GM03348 (cell line): ENCODE measurements at places on chromosomes 3 and 15.

GRCh38 chr3:134356411-134357040 lies 17.7 kb downstream of the AMOTL2 start:
- no peak for DNase-seq

- peak; percentile 72 for DNase-seq
These were observed 6.0 kb downstream of the MUC13 start for GRCh38 chr3:124928333-124929202.

DNA sequence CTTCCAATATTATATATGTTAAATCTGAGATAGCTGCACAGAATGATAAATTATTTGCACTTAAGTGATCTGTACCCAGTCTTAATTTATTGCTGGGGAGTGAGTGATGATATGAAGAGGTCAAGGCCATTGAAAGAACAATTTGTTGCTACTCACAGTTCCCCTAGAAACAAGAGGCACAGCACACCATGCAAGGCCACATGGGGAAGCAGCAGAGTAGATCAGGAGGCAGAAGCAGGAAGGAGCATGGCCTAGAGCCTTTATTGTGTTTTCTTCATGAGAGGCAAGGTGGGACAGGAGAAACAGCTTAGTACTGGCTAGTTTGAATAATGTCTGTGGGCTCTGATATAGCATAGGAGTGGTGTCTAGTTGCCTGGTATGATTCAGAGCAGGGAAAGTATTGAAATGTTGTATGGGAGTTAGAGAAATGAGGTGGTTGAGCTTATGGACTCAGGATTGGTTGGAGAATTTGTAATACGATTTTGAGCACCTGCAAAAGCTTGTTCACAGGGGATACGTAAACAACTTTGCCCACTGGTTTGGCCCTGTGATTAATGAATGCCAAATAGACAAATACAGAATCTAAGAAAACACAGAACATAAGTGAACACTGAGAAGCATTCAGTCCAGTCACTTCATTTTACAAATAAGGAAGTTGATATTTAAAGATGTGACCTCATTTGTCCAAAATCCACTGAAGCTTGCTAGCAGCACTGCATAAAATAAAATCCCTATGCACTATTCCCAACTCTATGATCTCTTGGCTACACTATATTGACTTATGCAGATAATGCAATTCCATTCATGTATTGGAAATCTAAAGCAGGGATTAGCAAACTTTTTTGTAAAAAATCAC lies 71.7 kb downstream of the TMCO5A start:
- DNase-seq, result no peak

- no peak for DNase-seq
These were observed 15.3 kb downstream of the SPCS1 start for GRCh38 chr3:52721002-52721729.

GRCh38 chr3:31610700-31611275 lies 78.1 kb downstream of the STT3B start:
- DNase-seq, result peak; percentile 51

GRCh38 chr3:151726016-151726415 lies 7.7 kb upstream of the AADACL2 start:
- no peak for DNase-seq

- DNase-seq, result no peak
These were observed 722 bp upstream of the ZXDC start for GRCh38 chr3:126476166-126477060.

DNA sequence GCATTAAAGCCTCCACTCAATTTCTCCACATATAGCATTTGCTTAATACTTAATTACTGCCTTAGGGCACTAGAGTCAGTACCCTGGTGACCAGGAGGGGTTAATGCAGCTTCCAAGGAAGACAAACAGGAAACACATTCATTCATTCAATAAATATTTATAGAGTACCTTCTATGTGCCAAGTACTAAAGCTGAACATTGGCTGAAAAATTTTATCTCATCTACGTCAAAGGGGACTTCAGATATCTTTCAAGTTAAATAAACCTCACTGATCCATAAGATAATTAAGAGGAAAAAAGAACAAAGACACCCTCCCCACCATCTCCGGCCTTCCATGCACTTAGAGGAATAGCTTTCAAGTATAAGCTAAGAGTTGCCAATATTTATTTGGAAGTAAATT lies 156.9 kb upstream of the PRICKLE2 start:
- DNase-seq, result no peak

GRCh38 chr15:95839367-95839782 lies 491.1 kb upstream of the NR2F2 start:
- DNase-seq, result no peak

GRCh38 chr3:129974833-129975704 lies 549 bp downstream of the TRH start:
- DNase-seq, result peak; percentile 47

GRCh38 chr3:134136604-134137003 lies 106.9 kb upstream of the SLCO2A1 start:
- DNase-seq, result no peak

DNA sequence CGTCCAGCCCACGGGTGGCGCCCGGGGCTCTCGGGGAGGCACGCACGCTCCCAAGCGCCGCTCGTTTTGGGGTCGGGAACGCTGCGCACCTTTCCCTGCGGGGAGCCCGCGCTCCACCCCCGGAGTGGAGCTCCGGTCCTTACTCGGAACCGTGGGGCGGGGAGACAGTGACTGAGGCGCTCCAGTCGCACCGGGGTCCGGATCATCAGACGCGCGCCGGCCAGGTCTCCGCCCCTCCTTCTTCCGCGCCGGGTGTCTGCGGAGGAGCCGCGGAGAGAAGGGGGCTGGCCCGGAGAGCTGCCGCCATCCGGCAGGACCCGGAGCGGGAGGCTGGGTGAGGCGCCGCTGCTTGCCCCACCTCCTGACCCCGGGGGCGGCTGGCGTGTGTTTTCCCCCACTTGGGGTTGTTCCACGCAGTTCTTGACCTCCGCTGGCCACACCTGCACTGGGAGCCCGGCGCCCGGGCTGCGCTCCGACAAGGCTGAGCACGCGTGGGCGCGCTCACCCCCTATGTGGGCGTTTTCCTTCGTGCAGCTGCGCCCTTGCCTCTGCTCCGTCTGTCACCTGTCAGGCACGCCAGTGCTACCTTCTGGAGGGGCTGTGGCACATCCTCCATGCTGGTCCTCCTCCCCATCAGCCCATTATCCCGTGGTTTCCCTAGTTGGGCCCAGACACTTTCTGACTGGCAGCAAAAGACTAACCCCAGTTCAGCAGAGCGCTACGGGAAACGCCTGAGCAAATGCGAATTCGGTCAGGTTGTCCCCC lies at the start of gene MCF2L2:
Gene MCF2L2 (minus strand): TSS at position 173 of the 765 bp plus-strand sequence. CDS start 642 bp downstream, outside the sequence.
- DNase-seq, result peak; percentile 62

- DNase-seq, result peak; percentile 86
These were observed 14.2 kb upstream of the ANKDD1A start for GRCh38 chr15:64897345-64897985.

- peak; percentile 19 for DNase-seq
These were observed 420.6 kb downstream of the MECOM start for GRCh38 chr3:169242708-169243513.

- no peak for DNase-seq
These were observed 9.3 kb downstream of the PARL start for GRCh38 chr3:183875411-183875810.

- no peak for DNase-seq
These were observed 78.6 kb downstream of the TOP2B start for GRCh38 chr3:25586167-25586505.

DNA sequence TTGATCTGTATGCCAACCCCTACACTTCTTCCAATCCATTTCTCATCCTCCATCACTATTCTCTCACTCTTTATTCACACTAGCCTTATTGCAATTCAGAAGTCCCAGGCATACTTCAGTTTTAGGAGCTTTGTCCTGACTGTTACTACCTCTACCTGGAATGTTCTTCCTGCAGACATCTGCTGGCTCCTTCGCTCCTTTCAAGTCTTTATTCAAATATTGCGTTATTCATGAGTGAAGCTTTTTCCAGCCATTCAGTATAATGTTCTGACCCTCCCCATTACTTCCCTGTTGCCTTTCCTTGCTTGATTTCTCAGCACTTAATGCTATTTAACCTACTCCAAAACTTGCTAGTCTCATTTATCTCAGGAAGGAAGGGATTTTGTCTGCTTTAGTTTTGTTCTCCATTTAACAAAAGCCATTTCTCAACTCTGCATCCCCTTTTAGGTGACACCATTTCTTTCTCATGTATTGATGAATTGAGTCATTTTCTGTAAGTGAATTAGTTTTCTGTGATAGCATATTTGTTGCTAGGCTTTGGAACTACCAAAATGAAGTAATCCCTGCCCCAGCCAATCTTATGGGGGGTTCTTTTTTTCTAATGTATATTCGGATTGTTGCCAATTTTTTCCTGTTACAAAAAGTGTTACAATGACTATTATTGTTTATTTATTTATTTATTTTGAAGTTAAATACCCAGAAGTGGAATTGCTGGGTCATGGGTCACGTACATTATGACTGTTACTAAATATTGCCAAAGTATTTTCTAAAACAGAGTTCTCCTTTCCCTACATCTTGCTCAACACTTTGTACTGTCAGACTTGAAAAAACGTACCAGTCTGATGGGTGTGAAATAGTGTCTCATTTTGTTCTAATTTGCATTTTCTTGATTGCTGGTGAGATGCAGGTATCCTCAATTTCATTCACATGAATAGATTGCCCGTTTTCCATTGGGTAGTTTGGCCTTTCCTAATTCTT lies 9.4 kb downstream of the ATP11B start:
- DNase-seq, result no peak

DNA sequence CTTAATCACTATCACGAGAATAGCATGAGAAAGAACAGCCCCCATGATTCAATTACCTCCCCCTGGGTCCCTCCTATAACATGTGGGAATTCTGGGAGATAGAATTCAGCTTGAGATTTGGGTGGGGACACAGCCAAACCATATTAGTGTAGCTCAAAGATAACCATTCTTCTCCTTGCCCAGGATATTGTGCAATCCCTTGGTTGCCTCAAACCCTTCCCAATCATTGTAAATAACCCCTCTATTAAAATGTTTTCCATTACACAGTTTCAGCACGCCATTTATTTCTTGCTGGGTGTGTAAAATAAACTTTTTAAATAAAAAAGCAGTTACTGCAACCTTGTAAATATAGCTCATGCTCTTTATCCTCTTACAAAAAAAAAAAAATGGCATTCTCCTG lies 47.7 kb downstream of the ZNF385D start:
- no peak for DNase-seq

GRCh38 chr15:27070841-27071240 lies 99.9 kb downstream of the GABRG3 start:
- DNase-seq, result no peak

DNA sequence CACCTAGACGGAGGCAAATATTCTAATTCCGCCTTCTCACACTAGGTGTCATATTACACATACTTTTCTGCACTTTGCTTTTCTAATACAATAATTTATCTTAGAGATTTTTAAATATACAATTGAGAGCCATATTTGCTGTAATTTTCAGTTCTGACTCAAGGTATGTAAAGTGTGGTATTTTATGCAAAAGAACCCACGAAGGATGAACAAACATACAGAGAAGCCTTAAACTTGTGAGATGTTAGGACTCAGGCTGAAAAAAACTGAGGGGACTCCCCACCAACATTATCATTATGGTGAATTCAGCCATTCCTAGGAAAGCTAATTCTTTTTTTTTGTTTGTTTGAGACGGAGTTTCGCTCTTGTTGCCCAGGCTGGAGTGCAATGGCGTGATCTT lies 9.6 kb downstream of the ZBTB11 start:
- DNase-seq, result no peak

GRCh38 chr3:158355623-158356588 lies 215.1 kb upstream of the MLF1 start:
- no peak for DNase-seq

GRCh38 chr3:186170516-186170915 lies 61.6 kb upstream of the ETV5 start:
- no peak for DNase-seq

DNA sequence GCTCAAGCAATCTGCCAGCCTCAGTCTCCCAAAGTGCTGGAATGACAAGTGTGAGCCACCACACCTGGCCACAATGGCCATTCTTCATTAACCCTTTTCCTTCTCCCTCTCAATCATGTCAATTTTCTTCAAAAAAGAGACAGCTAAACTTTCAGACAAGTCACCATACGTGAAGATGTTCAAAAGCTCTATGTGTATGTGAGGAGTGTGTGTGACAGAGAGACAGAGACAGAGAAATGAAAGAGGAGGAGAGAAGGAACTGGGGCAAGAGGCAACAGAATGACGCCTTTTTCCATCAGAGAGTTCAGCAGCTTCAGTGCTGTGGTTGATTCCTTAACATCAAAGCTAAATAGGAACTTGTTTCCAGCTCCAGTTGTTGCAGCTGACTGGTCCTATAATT lies 27.4 kb downstream of the OSBPL10 start:
- no peak for DNase-seq

- DNase-seq, result no peak
These were observed 540.1 kb downstream of the UNC13C start for GRCh38 chr15:54518156-54518882.

GRCh38 chr3:119302697-119303551 lies 8.7 kb downstream of the ARHGAP31 start:
- DNase-seq, result no peak

DNA sequence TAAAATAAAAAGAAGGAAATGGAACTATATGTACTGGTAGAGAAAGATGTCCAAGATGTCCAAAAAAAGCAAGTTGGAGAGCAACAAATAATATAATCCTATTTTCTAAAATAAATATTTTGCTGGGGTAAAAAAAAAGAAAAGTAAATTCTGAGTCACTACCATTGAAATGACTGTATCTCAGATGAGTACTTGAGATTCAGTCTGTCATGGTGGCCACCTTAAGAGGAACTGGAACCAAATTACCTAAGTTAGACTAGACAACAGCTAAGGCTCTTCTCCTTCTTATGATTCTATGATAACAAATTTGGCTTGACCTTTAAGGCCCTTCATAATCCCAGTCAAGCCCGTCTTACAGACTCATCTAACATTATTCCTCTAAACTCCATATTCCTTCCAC lies 270.6 kb upstream of the HES1 start:
- no peak for DNase-seq

GRCh38 chr15:73818308-73818985 lies 54.9 kb upstream of the TBC1D21 start:
- no peak for DNase-seq

- DNase-seq, result no peak
These were observed 44.7 kb upstream of the NR2F2 start for GRCh38 chr15:96285729-96286254.

GRCh38 chr3:151724576-151725562 lies 8.9 kb upstream of the AADACL2 start:
- no peak for DNase-seq

DNA sequence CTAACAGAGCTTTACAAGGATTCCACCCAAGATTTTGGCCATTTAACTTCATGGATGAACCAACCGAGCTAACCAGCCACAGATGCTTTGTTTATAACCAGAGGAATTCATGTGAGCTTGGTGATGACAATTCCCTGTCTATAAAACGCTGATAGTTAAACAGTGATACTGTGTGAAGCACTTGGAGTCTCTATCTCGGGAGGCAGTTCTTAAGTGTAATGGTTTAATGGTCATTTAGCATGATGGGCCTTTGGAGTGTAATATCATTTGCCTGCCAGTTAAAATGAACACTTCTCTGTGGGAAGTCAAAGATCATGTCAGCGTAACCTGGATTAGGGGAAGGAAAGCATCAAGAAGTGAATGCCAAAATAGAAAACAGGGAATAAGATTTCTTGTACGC lies 368.6 kb upstream of the THRB start:
- DNase-seq, result no peak
